ENCODE measurements at places on chromosomes 7 and 10.

DNA sequence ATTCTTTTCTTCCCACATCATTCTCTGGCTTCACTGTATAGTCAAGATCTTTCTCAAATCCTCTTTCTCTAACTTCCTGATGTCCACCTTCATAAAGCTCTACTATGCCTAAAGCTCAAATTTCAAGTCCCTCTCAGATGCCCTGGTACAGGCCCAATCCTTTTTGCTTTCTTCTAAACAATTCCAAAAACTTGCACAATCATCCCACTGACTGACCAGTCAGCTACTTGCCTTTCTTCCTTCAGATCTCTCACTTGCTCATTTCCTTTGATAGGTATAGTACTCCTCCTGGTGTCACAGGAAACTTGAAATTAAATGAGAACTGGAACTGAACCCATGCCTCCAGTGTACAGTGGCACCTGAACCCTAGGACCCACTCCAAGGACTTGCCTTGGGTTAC, 18.2 kb downstream of the SEC31B start:
- DNase-seq, result no peak

DNA sequence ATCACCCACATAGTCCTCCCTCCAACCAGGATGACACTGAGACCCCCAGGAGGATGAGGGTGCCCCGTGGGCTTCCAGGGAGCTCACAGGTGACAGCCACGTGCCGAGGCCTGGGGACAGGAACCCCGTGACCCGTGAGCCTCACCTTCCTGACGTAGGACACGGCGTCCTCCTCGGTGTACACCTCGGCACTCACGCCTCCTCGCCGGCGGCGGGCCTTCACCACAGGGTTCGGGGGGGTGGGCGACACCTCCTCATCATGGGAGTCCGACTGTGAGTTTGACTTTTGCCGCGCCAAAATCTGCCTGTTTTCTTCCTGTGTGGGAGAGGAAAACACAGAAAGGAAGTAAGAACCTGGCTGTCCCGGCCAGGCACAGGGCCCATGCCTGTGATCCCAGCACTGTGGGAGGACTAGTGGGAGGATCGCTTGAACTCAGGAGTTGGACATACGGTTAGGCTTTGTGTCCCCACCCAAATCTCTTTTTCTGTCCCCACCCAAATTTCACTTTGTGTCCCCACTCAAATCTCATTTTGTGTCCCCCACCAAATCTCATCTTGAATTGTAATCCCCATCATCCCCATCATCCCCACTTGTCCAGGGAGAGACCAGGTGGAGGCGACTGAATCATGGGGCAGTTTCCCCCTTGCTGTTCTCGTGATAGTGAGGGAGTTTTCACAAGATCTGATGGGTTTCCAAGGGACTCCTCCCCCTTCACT, 45.9 kb upstream of the DNAAF5 start:
- peak; percentile 80 for DNase-seq

DNA sequence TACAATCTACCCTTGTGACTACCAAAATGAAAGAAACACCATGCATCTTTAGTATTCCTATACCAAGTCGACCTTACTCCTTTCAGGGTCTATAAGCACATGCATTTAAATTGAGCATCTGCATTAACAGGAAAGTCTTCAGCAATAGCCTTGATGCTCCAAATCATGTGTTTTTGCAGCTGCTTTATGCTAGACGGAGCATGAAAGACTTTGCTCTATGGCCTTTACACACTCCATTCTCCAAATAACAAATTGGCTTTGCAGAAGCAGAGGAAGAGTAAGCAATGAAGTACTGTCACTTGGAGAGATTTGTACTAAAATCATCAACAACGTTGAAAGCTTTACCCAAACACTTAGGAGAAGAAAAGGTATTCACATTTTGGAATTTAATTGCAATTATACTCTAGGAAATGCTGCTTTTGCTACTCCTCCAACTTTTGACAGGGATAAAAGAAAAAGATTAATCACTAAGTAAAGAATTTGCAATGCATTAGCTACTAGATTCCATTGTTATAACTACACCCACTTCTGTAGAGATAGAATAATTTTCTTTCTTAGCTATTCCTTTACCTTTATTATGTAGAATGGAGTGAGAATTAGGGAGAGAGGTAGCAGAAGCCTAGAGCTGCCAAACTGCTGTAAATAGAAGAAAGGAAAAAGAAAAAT, 131.8 kb downstream of the SEMA3E start:
- no peak for DNase-seq

DNA sequence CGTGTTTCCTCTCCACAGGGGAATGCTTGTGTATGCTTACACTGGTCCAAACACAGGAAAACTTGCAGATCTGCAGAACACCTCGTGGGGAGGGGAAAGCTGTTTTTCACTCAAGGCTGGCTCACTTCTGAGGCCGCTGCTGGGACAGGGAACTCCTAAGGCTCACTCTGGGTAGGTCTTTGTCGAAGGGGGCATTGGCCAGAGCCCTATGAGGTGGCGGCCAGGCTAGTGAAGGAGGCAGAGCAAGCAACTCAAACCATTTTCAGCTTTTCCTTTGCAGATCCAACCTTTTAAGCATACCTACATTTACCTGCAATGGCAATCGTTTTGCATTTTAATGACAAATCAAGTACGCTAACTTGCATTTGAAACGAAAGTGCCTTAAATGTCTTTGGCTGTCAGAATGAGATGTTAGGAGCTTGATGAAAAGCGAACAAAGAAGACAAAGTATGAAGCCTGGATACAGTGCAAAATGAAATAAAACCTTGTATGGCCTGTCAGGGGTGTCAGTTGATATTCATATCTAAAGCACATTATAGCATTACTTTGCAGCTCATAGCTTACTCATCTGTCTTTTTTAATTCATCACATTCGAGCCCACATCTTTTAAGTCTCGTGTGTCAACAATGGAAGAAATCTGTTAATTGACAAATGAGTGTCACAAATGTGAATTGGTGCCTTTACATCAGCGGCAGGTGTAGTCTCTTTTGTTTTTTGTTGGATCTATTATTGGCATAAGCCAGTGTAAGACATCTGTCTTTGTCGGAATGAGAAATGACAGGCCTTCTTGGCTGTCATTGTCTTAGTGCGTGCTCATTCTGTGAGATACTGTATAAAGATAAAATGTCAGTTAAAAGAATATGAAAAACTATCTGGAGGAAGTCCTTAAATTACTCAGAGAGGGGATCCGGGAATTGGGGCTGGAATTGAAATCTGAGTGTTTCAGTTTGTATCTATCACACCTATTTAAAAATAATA, 30.5 kb downstream of the LRMDA start:
- peak; percentile 53 for DNase-seq

- no peak for DNase-seq
These were observed 1.8 kb downstream of the LRRC18 start for GRCh38 chr10:48937796-48938195.

DNA sequence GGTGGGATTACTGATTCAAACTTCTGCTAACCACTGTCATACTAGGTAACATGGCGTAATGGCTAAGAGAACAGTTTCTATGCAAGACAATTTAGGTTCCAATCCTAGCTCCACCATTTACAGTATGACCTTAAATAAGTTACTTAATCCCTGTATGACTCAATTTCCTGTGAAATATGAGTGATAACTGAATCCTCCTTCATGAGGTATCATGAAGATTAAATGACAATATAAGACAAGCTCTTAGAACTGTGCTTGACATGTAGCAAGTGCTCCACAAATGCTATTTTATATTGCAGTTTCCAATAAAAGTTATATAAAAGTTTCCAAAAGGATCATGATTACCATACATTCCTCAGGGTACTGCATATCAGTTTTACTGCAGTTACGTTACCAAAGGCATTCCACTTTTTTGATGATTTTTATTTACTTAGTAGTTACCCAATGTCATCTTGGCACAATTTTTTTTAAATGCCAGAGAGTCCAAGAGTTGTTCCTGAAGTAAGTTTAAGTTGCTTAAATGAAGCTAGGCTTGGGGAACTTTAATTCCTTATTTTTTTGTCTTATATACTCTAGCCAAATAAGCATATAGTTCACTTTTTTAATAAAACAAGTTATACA, 7.1 kb downstream of the DOCK4 start:
- no peak for DNase-seq
